Left ventricle myocardium inferior (tissue), 1 donor: ENCODE measurements at places on chromosomes 13 and 19. TPM values are rescaled to one million over a fixed set of nuclear protein-coding genes. Genes with fewer than 3 reads are reported as not detected.

GRCh38 chr13:47901441-47901840 lies 99.6 kb downstream of the SUCLA2 start:
- H3K27me3 ChIP-seq = no peaks in the 10 kb centered on the region
- no peak for DNase-seq
- no peak overlapping the region for H3K27ac ChIP-seq
- no peaks in the 10 kb centered on the region for H3K36me3 ChIP-seq

DNA sequence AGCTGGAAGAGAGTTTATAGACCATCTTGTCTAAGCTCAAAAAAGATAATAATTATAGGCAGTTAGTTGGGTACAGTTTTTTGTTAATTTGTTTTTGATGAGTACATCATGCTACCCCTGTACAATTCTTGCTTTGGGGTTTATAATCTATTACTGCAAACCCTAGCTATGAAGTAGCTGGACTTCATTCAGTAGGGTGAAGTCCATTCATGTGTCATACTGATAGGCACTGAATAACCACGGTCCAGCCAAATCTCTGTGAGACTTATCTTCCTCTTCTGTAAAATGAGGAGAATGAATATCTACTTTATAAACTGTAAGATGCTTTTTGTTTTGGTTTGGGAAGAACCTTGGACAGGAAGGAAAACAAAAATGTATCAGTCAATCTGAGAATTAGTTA lies 19.5 kb downstream of the SLC46A3 start:
- DNase-seq = no peak
- peaks cover 69% of the 10 kb centered on the region for H3K36me3 ChIP-seq
- H3K27ac ChIP-seq = no peak overlapping the region

- no peak for DNase-seq
- peaks cover 7% of the 10 kb centered on the region for H3K36me3 ChIP-seq
- H3K27me3 ChIP-seq = no peaks in the 10 kb centered on the region
- H3K4me1 ChIP-seq = peaks cover 32% of the 10 kb centered on the region
- H3K27ac ChIP-seq = no peak overlapping the region
- H3K4me3 ChIP-seq = no peak overlapping the region
Observed at GRCh38 chr19:19078801-19079200, 15.0 kb downstream of the SLC25A42 start.

DNA sequence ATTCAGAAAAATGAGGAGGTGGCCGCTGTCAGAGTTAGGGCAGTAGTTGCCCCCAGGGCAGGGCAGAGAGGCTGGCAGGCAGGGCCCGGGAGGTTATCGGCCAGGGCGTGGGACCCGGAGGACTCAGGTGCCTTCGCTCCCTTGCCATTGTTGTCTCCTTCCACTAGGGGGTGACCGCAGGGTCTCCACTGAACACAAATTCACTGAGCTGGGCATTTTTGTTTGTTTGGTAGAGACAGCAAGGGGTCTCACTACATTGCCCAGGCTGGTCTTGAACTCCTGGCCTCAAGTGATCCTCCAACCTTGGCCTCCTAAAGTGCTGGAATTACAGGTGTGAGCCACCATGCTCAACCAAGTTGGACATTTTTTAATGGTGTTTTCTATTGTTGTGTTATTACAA lies 25.1 kb downstream of the CARS2 start:
- no peaks in the 10 kb centered on the region for H3K27me3 ChIP-seq
- DNase-seq = no peak
- H3K4me3 ChIP-seq = no peak overlapping the region
- H3K27ac ChIP-seq = no peak overlapping the region
- H3K4me1 ChIP-seq = no peaks in the 10 kb centered on the region
- peaks cover 72% of the 10 kb centered on the region for H3K36me3 ChIP-seq

The NFKBIB gene
- total RNA-seq = 18.4 TPM

The C5AR2 gene
- total RNA-seq = 0.38 TPM

DNA sequence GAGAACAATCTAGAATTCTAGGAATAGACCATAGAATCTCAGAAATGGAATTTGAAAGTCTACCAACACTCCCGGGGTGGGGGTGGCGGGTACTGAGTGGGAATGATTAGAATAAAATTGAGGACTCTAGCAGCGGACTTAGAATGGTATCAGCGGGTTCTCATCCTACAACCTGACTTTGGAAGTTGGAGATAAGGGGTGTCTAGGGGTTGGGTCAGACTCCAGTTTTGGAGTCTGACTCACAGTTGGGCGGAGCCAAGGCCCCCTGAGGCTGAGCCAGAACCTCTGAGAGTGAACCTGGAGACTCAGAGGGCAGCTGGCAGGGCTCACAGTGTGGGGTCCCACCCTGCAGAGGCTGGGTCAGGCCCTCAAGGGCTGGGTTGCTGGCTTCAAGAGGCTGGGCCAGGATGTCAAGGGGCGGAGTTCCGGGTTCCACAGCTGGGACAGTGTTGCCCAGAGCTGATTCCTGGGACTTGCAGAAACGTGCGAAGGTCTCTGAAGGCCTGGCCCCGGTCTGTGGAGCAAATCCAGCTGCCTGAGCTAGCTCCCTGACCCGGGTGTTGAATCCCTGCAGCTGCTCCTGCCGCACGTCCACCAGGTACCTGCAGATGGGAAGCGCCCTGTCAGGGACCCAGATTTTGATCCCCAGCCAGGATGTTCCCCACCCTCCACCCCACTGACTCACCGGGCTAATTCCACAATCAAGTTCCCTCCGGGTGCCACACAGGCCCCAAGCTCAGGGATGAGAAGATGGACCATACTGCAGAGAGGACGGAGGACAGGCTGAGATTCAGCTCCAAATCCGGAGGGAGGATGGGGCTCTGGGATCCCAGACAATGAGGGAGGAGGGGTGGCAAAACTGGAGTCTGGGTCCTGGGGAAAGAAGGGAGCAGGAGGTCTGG lies 1.6 kb upstream of the TNNI3 start:
- peak; percentile 86 for DNase-seq
- H3K4me3 ChIP-seq = peak overlapping the region; percentile 77
- peaks cover 44% of the 10 kb centered on the region for H3K4me1 ChIP-seq
- H3K27ac ChIP-seq = peak overlapping the region; percentile 95

DNA sequence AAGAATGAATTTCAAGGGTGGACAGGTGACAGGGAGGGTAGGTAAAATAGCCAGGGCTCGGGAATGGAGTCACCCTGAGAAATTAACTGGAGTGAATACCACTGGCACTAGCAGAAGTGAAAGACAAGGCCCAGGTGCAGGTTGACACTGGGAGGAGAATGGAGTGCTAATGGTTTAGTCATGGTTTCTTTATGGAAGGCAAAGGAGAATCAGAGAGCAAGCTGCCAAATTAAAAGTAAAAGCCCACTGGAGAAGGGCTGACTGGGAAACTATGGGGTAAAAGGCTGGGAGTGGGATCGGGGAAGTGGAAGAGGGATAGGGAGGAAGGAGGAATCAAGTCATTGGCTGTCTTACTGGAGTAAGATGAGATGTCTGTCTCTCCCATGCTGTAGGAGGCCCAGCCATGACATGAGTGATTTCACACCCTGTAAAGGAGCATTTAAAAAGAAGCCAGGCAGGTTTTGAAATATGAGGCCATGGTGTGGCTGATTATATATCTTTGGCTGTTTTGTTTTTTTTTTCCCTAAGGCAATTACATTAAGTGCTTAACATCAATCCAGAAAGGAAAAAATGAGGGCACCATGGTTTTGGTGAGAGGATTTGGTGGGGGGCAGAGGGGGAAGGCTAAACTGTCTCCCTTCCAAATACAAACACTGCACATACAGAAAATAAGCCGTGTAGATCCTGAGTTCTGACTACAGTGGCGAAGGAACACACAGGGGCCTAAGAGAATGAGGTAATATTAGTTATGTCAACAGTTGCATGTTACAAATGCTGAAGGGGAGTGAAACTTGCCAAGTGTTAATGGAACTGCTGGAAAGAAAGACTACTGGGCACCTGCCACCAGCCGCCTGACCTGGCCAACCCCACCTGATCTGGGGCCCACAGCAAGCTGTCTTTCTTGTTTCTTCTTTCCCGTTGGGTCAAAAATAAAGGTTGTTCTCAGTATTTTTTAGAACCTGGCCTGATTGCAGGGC lies 183.5 kb upstream of the TSC22D1 start:
- DNase-seq = peak; percentile 19
- H3K4me3 ChIP-seq = no peak overlapping the region
- peaks cover 37% of the 10 kb centered on the region for H3K4me1 ChIP-seq
- H3K36me3 ChIP-seq = no peaks in the 10 kb centered on the region

The BLOC1S3 gene
- total RNA-seq = 3.5 TPM

DNA sequence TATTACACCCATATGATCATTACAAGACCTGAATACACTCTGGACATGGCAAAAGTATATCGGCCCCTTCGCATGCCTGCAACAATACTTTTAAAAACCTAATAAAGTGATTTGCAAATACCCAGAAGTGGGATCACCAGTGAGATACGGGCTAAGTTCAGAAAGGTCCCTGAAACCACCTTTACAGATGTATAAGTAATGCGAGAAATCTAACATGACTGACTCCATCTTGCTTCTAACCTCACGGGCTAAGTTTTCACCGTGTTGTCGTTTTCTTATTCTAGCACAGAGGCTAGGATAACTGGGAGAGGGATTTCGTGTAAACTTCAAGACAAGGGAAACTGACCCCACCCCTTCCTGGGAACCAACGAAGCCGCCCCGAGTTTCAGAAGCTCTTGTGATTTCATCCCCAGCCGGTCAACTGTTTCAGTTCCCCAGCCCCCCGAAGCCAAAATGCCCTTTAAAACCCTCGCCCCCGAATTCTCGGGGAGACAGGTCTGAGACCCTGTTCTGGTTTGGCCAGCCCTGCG lies 703 bp downstream of the NEK3 start:
- H3K4me3 ChIP-seq = peak overlapping the region; percentile 96
- peaks cover 3% of the 10 kb centered on the region for H3K36me3 ChIP-seq
- H3K4me1 ChIP-seq = peaks cover 49% of the 10 kb centered on the region
- DNase-seq = peak; percentile 51
- no peaks in the 10 kb centered on the region for H3K27me3 ChIP-seq

- peak overlapping the region; percentile 93 for H3K27ac ChIP-seq
- H3K27me3 ChIP-seq = no peaks in the 10 kb centered on the region
- DNase-seq = peak; percentile 86
- peaks cover 83% of the 10 kb centered on the region for H3K4me1 ChIP-seq
- peaks cover 11% of the 10 kb centered on the region for H3K36me3 ChIP-seq
- H3K4me3 ChIP-seq = peak overlapping the region; percentile 30
Observed at GRCh38 chr13:110524541-110525257, 36.8 kb downstream of the RAB20 start.

DNA sequence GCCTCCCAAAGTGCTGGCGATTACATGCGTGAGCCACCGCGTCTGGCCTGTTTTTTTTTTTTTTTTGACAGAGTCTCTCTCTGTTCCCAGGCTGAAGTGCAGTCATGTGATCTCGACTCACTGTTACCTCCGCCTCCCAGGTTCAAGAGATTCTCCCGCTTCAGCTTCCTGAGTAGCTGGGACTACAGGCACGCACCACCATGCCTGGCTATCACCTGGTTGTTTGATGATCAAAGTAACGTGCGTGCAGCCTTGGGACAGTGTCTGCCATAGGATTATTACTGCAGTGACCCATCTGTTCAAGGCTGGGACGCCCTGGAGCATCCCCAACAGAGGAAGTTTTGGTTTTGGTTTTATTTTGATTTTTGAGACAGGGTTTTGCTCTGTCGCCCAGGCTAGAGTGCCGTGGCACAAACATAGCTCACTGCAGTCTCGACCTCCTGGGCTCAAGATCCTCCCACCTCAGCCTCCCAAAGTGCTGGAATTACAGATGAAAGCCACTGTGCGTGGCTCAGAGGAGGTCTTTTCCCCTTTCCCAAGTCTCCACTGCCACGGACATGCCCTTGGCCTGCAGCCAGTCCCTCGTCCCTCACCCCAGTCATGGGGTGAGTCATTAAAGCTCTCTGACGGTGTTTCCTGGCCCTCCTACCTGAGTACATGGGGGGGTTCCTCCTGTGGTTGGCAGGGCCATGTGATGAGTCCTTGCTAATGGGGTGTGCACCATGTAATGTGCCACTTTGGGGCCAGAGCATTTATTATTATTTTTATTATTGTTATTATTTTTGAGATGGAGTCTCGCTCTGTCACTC lies 65.6 kb downstream of the IER2 start:
- no peak for DNase-seq
- H3K27me3 ChIP-seq = no peaks in the 10 kb centered on the region
- no peaks in the 10 kb centered on the region for H3K36me3 ChIP-seq
- H3K4me1 ChIP-seq = no peaks in the 10 kb centered on the region

DNA sequence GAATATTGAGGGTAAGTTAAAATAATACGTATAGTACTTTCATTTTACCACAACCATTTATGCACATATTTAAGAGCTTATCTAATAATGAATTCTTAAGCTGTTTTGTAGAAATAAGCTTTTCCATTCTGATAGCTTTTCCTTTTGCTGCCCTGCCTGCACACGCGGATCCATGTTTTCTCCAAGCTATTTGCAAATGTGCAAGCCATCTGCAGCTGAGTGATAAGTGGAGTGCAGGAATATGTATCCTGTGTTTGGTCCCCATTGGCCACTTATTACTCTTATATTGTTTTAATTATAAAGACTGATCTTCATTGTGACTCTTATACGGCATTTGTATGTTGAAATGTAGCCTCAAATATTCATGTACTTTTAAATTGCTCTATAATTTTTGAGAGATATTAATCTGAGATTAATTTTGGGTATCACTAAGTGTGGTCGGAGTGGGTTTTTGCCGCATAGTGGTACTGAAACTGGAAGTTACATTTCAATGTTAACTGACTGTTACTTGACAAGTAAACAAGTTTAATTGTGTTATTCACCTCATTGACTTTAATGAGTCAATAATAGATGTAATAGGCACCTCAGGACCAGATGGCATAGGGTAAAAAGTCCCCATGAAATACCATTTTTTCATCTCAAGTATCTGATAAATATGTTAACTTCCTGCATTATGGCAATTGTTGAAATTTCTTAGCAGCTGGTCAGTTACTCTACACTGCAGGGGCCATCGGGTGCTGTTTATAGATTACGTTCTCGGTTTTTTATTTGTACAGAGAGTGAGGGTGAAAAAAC lies 1567.4 kb downstream of the EFNB2 start:
- H3K4me3 ChIP-seq = peak overlapping the region; percentile 18
- H3K36me3 ChIP-seq = no peaks in the 10 kb centered on the region
- H3K27me3 ChIP-seq = no peaks in the 10 kb centered on the region
- DNase-seq = no peak
- H3K27ac ChIP-seq = no peak overlapping the region

- peaks cover 65% of the 10 kb centered on the region for H3K36me3 ChIP-seq
- no peak overlapping the region for H3K27ac ChIP-seq
- no peak for DNase-seq
- peaks cover 17% of the 10 kb centered on the region for H3K4me1 ChIP-seq
- H3K4me3 ChIP-seq = no peak overlapping the region
- H3K27me3 ChIP-seq = no peaks in the 10 kb centered on the region
Observed at GRCh38 chr19:5711713-5712161, 8.2 kb downstream of the LONP1 start.

The CDADC1 gene
- total RNA-seq = 11.4 TPM

GRCh38 chr13:114104655-114105520 lies 27.5 kb downstream of the RASA3 start:
- H3K4me1 ChIP-seq = peaks cover 46% of the 10 kb centered on the region
- DNase-seq = no peak
- no peak overlapping the region for H3K27ac ChIP-seq
- H3K27me3 ChIP-seq = no peaks in the 10 kb centered on the region
- H3K4me3 ChIP-seq = no peak overlapping the region

The ZNF77 gene
- 1.6 TPM for total RNA-seq

DNA sequence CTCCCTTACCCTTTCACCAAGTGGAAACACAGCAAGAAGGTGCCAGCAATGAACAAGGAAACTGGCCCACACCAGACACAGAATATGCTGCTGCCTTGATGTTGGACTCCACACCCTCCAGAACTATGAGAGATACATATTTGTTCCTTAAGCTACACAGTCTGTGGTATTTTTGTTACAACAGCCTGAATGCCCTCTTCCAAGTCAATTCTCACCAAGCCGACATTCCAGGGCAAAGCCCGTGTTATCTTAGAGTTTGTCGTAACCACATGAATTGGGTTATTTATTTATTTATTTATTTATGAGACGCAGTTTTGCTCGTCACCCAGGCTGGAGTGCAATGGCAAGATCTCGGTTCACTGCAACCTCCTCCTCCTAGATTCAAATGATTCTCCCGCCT lies 14.9 kb downstream of the FGF21 start:
- peaks cover 19% of the 10 kb centered on the region for H3K4me1 ChIP-seq
- no peak for DNase-seq
- H3K27ac ChIP-seq = no peak overlapping the region
- H3K4me3 ChIP-seq = no peak overlapping the region
